Activated T-helper 1 cell treated with anti-CD3 and anti-CD28 coated beads, Interleukin-2, amount 50 U/mL, for 16 hours (primary cell): ENCODE measurements at places on chromosomes 6 and 20.

GRCh38 chr20:13443690-13444089 lies 195.0 kb downstream of the TASP1 start:
- DNase-seq: no peak

DNA sequence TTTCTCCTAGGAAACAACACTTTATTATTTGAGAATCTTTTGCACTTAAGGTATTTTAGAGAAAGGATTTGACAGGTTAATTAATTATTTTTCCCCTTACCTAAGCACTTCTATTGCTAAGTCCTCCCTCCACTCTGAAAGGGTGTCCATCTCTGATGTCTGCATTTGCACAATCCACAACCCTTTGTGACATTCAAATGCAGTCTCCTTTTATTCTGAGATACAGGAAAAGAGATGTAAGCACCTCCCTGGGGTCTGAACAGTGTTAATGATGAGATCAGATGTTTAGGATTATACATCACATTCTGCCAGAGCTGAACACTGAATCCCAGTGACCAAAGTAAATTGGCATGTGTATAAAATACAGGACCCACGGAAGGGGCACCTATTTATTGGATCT lies 864.2 kb upstream of the FLRT3 start:
- DNase-seq: no peak

DNA sequence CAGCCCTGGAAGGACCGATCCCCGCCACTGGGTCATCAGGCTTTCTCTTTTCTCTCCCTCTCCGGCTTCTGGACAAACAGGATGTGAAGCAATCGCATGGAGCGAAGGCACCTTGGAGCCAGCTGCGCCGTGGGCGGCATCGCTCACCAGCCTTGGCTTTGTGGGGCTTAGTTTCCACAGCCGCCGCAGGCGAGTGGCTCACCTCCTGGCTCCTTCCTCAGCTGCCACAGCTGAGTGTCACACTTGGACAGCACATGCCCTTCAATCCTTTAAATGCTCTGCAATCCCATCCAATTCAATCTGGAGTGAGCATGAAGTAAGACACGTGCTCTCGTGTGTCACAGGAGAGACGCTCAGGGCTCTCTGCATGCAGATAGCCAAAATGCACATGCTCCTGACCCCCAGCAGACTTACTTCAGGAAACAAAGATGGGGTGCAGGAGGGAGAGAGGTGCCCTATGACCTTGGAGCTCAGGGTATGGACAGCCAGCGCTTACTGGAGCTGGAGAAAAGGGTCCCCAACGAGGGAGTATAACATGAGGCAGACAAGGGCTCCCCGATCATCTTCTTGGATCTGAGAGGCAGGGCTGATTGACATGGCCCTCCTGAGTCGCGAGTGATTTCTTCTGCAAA lies 70.9 kb downstream of the BMP7 start:
- no peak for DNase-seq

DNA sequence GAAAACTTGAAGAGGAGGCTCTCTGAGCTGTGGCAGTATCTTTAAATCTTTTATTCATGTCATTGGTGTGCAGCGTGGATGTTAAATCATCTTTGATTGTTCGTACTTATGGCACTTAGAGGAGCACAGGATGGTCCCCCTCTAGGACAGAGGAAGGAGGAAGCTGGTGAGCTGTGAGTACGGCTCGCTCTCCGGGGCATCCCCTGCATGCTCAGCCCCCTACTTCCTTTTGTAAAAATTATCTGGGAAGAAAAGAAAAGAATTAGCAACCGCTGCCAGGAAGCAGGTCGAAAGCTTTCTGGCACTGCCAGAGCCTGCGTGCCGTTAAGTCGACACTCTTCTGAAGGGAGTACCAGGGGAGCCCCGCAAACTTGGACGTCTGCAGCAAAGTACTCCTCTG lies 158.5 kb downstream of the SYNDIG1 start:
- DNase-seq: no peak

DNA sequence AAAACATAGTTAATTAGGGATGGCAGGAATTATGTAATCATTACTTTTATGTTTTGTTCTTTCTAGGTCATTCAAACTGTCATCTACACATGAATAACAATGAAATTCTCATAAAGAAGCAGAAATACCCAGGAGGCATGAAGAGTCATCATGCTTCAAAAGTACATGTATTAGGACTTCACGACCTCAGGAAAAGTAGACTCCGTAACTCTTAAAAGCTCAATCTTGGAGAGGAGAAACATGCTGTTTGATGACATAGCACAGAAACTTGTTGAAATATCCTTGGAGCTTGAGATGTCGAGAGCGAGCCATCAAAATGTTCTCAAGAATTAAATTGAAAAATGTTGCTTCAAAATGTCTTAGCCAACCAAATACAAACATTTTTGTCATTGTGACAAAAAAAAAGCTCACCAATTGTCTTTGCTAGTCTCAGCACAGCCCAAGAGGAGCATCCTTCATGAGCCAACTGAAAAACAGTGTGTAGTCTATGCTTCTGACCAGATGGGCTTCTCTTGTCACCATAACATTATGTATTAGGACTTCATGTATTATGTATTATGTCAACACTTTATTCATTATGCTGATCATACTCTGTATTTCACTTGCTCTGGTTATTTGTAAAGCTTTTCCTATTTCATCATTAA lies 28.2 kb upstream of the ANKEF1 start:
- no peak for DNase-seq

- DNase-seq: no peak
Measured at GRCh38 chr20:3046677-3047462, 1.0 kb downstream of the MRPS26 start.

DNA sequence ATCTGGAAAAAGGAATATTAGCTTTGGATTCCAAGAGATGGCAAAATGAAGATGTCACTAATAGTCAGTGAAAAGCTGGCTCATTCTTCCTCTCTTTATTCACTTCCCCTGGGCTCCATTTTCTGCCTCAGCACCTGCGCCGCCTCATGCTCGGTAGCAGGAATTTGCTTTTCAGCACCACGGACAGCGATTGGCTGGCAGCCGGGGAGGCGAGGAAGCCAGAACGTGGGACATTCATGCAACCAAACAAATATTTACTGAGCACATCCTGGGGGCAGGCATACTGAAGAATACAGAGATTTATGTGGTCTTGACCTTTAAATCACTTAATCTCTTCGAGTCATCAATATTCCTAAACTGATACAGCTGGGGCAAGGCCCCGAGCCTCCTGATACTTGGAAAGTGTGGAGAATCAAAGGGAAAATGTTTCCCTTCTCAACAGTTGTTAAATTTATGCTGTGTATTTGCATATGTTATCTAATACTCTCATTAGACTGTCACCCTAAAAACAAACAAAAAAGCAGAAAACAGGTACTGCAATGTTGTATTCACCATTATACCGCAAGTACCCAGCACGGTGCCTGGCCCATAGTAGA lies 12.1 kb upstream of the PDYN start:
- peak; percentile 22 for DNase-seq

DNA sequence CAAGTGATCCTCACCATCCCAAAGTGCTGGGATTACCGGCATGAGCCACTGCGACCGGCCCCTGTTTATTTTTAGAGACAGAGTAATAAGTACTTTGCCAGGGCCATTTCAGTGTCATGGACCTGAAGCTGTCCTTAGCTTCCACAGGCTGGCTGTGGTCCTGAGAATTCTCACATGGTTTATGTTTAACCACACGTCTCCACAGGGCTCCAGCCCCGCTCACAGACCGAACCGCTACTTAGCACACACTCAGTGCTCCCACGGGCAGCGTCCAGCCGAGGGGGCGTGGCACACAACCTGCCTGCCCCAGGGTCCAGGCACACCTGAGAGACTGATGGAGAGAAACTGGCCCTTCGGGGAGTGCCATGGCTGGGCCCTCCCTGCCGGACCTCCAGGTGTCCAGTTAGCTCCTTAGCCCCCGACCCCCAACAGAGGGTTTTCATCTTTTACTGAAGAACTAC lies 11.7 kb downstream of the ACSS1 start:
- no peak for DNase-seq

GRCh38 chr20:50133474-50134217 lies 19.9 kb downstream of the PEDS1 start:
- no peak for DNase-seq

DNA sequence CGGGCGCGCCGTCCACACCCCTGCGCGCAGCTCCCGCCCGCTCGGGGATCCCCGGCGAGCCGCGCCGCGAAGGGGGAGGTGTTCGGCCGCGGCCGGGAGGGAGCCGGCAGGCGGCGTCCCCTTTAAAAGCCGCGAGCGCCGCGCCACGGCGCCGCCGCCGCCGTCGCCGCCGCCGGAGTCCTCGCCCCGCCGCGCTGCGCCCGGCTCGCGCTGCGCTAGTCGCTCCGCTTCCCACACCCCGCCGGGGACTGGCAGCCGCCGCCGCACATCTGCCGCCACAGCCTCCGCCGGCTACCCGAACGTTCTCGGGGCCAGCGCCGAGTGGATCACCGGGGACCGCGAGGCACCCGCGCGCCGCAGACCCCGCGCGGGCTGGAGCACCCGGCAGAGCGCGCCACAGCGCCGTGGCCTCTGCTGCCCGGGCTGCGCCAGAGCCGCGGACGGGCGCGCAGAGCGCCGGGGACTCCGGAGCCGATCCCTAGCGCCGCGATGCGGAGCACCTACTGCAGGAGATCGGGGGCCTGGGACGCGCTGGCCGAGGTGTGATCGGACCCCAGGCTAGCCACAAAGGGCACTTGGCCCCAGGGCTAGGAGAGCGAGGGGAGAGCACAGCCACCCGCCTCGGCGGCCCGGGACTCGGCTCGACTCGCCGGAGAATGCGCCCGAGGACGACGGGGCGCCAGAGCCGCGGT lies at the start of gene BMP2:
TSS of gene BMP2 (plus strand) at position 151 of the 692 bp plus-strand sequence. CDS start 2,441 bp downstream, outside the sequence.
- no peak for DNase-seq

DNA sequence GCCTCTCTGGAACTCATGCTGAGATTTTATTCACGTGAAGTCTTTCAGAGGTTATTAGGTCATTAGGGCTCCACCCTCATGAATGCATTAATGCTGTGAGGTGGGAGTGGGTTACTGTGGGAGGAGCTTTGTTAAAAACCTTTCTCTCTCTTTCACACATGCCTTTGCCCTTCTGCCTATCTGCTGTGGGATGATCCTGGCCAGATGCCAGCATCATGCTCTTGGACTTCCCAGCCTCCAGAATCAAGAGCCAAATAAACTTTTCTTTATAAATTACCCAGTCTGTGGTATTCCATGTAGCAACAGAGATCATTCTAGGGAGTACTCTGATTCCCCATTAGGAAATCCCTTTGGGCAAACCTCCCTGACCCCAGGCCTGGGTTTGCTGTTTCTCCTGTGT lies 129.9 kb upstream of the AGPAT4 start:
- DNase-seq: no peak

DNA sequence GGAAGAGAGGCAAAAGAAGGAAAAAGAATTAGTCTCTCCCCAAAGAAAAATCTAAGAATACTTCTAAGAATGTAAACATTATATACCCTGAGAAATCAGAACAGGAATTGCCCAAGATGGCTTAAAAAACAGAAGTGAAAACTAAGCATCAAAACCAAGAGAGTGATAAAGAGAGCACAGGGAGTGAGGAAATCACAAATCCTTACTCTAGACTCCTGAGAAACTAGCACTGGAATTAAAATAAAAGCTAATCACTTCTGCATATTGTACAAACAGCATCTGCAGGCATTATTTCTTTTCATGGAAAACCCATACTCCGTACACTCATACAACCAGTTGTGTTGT lies 285.7 kb downstream of the BTBD9 start:
- no peak for DNase-seq

GRCh38 chr6:56802584-56802983 lies 152.3 kb upstream of the BEND6 start:
- no peak for DNase-seq

DNA sequence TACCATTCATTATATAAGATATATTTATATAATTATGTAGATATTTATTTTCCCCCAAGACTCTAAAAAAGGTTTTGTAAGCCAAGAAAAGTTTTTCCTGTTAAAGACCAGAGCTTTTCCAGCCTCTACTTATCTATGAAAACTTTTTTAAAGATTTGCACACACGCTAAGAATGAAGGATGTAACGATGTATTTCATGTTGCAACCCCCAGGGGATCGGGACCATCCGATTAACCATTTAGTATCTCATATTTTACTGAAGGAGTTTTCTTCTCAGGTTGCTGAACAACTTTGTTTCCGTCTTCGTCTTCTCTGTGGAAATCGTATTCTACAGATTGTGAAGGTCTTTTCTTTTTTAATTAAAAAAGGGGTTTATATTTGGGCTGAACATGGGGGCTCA lies 70.0 kb upstream of the SASH1 start:
- no peak for DNase-seq

GRCh38 chr6:142760152-142760551 lies 184.8 kb downstream of the HIVEP2 start:
- DNase-seq: no peak

- no peak for DNase-seq
Measured at GRCh38 chr6:127717384-127717783, 140.4 kb downstream of the C6orf58 start.

DNA sequence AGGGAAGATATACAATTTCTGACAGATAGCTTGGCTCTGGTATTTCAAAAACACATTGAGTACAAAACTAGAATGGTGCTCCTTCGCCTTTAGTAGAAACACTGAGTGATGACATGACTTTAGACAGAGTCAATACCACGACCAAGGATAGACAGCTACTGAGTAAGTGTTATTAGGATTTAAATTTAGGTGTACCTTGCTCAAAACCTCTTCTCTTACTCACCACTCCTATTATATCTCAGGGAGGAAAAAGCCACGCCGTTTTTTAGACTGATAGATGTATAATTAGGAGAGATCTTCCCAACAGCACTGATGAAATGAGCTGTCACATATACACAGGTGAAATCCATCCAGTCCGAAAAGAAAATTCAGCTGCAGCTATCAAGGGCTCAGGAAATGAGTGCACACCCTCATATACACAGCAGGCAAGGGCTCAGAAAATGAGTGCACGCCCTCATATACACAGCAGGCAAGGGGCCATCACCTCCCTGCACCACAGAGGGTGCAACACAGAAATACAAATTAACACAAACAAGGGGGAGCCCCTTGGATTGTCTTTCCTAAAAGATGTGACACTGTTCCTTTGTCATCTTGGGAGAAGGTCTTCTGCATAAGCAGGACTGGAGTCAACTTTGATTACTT lies 53.7 kb downstream of the LYRM4 start:
- DNase-seq: no peak

DNA sequence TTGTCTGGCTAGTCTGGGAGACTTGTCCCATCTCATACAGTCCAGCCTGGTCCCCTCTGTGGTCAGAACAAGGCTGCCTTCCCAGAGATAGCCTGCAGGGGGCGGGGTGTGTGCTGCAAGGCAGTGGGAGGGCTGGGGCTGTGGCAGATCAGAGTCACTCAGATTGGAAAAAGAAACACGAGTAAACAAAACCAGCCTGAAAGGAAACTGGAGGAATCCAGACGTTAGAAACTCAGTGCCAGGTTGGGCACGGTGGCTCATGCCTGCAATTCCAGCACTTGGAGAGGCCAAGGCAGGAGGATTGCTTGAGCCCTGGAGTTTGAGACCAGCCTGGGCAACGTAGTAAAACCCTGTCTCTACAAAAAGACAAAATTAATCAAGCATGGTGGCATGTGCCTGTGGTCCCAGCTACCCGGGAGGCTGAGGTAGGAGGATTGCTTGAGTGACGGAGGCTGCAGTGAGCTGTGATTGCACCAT lies 20.2 kb downstream of the LEMD2 start:
- peak; percentile 48 for DNase-seq

DNA sequence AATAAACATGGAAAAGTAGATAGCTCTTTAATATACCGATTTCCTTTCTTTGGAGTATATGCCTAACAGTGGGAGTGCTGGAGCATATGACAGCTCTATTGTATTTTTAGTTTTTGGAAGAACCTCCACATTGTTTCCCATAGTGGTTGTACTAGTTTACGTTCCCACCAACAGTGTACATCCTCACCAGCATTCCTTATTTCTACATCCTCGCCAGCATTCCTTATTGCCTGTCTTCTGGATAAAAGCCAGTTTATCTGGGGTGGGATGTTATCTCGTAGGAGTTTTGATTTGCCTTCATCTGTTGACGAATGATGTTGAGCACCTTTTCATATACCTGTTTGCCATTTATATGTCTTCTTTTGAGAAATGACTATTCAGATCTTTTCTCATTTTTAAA lies 2.6 kb downstream of the MICA start:
- no peak for DNase-seq
